ENCODE measurements at places on chromosomes 6 and 20.

- no peak for DNase-seq
These were observed 34.8 kb upstream of the JAG1 start for GRCh38 chr20:10708351-10709185.

DNA sequence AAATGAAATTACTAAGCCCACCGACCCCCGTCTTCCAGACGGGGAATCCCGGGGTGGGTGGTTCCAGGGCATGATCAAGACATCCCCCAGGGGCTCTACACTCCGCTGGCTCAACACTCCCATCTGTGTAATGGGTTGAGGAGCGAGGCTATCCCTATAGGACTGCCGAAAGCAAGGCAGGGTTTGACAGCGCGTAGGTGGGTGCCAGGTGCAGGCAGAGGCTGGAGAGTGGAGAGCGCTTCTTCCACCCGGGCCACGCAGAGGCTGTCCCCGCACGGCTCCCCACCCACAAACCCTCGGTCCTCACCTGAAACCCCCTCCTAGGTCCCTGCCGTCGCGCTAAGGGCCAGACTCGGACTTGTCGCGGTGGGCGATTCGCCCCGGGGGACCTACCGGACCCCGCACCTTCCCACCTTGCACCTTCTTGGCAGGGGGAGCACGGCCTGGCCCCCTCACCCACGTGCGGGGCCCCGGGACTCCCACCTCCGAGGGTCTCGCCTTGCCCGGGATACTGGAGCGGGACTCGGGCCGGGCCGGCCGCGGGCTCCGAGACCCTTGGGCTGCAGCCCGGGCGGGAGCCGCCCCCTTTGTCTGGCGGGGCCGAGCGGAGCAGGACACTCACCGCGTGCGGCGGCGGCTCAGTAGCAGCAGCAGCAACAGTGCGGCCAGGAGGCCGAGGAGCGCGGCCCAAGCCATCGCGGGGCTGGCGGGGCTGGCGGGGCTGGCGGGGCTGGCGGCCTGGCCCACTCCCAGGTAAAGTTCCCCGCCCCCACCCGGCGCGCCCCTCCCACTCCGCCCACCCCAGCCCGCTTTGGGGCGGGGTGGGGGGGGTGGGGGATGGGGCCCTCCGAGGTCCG lies at the start of gene PTGIS:
Gene PTGIS (minus strand): TSS at position 717 of the 857 bp plus-strand sequence. CDS start 21 bp downstream, at position 696.
- no peak for DNase-seq

DNA sequence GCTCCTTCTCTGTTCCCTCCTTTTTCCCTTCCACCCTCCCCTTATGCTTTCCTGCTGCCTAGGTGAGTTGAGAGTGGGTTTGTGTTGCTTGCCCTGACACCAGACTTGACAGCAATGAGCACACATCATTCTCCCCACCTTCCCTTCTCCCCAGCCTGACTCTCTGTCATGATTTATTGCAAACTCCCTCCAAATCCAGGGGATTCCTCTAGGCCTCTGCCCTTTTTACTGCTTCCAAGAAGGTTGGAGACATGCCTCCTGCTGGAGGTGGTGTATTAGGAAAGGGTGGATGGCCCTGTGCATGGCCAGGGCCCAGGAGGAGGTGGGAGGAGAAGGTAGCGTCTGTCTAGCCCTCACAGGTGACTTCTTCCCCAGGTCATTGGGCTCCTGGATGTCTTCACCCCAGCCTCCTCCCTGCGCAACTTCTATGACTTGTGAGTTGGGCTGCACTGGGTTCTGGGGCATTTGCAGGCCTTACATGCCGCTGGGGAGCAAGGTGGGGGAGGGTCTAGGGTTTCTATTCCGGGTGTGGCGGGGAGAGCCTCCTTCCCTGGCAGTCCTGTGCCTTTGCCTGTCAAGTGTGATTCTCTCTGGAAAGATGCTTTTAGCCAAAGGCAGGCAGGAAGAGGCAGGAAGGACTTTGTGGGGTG lies 2.1 kb downstream of the MAPK13 start:
- no peak for DNase-seq

DNA sequence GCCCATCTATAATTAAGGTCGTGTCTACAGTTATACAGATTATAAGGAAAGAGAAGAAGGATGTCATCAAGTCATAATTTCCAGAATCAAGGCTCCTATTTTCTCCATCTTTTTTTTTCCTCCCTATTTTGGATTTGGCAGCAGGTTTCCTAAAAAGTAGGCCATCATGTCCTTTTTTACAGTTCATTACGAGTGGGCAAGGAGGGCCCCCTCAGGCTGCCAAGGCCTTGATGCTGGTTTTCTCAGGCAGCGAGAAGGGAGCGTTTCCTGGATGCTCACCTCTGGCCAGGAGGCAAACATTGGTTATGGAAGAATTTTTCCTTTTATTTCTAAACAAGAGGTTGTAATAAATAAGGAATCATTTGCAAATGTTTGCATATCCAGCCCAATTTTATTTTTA lies 414.6 kb downstream of the DHX35 start:
- DNase-seq = no peak

GRCh38 chr20:46264391-46265266 lies 43.7 kb downstream of the CDH22 start:
- no peak for DNase-seq

DNA sequence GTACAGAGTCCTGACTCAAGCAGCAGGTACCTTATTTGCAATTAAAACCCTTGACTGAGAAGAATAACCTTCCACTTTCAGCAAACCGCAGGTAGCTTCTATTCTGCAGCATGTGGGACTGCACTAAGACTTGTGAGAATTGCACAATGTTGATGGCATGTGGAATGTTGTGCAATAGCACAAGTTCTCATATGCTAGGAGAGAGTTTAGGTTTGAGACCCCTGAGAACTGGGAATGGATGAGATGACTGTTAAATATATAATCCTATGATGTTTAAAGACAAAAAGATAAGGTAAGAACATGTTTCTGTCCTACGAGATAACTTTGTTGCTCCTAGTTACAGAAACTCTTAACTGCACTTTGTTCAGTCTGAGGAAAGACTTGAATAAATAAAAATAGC lies 194.6 kb downstream of the OTOR start:
- no peak for DNase-seq

DNA sequence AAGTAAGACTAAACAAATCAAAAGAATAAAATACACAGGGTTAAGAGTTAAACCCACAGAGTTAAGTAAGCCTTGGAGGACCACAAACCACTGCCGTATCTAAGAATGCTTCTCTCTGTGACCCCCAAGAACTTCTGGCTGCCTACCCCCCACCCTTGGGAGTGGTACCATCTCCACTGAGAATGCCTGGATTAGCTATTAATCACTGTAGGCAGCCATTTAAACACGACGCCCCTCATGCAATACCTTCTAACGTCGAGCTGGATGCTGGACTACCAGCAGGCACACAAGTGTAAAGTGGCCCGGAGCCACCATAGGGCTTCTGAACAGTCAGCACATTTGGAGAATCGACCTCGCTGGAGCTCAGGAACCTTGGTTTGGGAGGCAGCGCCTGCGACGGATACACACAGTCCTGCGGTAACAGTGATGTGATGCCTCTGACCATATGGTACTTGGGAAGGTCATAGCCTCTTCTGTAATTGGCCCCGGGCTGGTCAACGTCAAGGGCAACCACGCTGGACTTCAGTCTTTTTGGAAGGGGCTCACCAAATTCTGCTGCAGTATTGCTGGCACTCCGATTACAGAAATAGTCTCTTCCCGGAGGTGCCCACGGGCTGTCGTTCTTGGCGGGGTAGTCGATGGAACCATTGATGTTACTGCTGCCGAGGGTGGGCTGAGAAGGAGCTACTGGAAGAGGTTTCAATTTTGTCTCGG lies 18.0 kb downstream of the ZNF217 start:
- no peak for DNase-seq

GRCh38 chr6:32086661-32087573 lies 22.2 kb downstream of the TNXB start:
- DNase-seq = no peak

- no peak for DNase-seq
These were observed 360.0 kb upstream of the TSHZ2 start for GRCh38 chr20:52612046-52612632.

DNA sequence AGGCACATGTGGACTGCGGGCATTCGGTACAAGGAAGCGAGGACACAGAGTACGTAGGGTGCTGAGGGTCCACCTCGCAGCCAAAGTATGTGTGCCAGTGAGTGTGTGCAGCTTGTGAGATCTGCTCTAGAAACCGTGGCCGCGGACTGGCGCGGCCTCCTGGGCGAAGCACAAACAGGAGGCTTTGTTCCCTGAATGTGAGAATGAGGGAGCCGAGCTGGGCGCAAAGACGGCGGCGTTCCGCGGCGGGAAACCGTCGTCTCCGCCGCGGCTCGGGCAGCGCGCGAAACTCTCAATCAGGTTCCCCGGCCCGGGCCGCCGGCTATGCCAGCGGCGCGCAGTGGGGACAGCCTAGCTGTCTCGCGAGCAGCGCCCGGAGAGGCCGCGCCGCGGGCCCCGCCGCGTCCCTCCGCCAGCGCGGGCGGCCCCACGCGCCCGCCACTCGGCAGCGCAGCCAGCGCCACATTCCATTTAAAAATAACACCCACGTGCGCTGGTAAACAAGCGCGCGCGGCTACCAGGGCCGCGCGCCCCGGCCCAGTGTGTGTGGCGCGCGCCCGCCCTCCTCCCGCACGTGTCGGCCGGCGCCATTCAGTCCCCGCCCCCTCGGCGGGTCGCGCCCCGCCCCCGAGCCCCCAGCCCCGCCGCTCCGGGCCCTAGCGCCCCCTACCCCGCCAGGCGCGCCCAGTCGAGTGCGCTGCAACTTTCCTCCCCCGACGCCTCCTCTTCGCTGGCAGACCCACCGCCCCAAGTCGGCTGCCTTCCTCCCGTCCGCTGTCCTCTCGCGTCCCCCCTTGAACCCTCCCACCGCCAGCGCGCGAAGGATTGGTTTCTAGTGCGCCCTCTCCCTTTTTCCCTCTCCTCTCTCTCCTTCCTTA lies 3.0 kb upstream of the FOXO3 start:
- peak; percentile 74 for DNase-seq

GRCh38 chr6:82246802-82247504 lies 591 bp downstream of the IBTK start:
- no peak for DNase-seq

- DNase-seq = no peak
These were observed 232.8 kb downstream of the GRIK2 start for GRCh38 chr6:101626269-101626668.

- DNase-seq = no peak
These were observed 42.6 kb upstream of the HMGN3 start for GRCh38 chr6:79277109-79277508.

- DNase-seq = no peak
These were observed 289.3 kb downstream of the KIF16B start for GRCh38 chr20:16283978-16284377.

- DNase-seq = no peak
These were observed 254.4 kb downstream of the NRN1 start for GRCh38 chr6:5752391-5752680.

DNA sequence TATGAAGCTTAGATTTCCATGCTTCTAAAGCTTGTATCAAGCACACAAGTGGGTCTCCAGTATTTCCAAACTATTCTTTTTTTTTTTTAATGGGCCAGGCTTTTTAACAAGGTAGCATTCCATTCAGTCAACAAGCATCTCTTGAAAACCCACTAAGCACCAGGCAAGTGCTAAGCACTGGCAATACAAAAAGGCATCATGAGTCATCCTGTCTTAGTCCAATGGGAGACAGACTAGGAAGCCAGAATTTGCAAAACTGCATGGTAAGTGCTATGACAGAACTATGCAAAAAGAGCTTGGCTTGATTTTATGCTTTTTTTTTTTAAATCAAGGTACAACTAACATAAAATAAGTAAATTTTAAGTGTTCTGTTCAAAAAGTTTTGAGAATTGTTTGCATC lies 109.3 kb upstream of the DST start:
- no peak for DNase-seq

DNA sequence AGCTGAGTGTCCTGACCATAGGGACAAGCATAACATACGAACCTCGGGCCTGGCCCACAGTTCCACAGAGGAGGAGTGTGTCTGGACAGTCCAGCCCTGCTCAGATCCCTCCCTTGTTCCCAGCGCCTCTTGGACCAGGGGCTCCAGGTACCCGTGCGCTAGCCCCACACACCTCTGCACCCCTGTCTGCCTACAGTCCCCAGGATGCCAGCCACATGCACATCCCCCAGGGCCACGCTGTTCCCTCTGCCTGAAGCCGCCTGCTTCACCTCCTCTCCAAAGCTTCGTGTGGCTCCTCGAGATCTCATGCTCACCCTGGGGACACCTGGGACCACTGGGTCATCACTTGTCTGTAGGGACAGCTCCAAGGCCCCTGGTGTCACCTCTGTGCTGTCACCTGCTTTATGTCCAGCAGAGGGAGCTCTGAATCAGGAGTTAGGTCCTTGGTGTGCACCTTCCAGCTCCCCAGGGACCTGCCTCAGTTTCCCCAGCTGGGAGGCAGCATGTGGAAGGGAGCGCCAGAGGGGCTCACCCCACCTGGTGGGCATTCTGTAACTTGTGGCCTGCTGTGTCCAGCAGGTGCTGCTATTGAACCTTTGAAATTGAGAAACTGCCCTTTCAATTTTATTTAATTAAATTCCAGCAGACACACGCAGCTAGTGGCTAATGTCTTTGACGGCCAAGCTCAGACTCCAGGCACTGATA lies 7.3 kb upstream of the YTHDF1 start:
- no peak for DNase-seq

- DNase-seq = no peak
These were observed 882.0 kb downstream of the TFAP2A start for GRCh38 chr6:9532621-9533557.

- DNase-seq = no peak
These were observed 45.6 kb downstream of the APCDD1L start for GRCh38 chr20:58469616-58470015.

GRCh38 chr6:5085648-5086293 lies 630 bp downstream of the PPP1R3G start:
- DNase-seq = no peak

DNA sequence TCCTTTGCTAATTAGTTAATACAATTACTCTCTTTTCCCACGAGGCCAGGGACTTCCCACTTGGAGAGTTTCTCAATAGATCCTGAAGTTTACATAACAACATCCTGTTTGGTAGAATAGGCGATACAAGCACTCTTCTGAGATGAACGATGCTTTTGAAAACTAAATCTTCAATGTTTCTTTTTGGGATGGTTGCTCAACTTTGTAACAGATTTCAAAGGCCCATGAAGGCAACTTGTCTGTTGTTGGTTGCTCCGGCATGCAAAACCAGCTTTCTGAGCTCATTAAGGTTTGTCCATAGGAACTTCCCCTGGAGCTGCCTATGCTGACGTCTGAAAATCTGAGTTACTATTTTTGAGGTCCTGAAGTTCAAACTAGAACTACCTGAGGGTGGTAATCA lies 25.9 kb upstream of the ROS1 start:
- no peak for DNase-seq

- DNase-seq = no peak
These were observed 220.0 kb upstream of the FOXQ1 start for GRCh38 chr6:1091900-1092299.

GRCh38 chr6:88517737-88518136 lies 351.6 kb upstream of the CNR1 start:
- DNase-seq = no peak

GRCh38 chr6:111681860-111682259 lies 76.2 kb upstream of the TRAF3IP2 start:
- no peak for DNase-seq

DNA sequence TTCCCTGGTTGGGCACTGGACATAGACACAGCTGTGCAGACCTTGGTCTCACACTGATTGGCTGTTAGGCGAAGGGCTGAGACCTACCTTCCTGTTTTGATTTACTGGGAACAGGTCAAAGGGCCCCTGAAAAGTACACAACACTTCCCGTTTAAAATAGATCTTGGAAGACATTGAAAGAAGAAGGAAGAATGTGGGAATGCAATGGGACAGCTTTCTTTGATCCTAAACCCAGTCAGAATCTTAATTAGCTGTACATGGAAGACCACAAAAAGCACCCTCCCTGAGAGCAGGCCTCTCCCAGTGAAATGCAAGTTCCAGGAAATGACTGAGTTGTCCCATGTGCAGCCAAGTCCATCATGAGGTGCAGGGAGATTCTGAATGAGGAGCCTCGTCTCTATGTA lies 83.6 kb upstream of the EXOC2 start:
- DNase-seq = no peak
